Breast epithelium (tissue), 4 donors: ENCODE measurements at places on chromosomes 16 and 17. TPM values are rescaled to one million over a fixed set of nuclear protein-coding genes. Genes with fewer than 3 reads are reported as not detected.

The CRHR1 gene
- total RNA-seq: not detected

The IRX3 gene
- 56.7 TPM for total RNA-seq

The NSF gene
- 22.1 TPM for total RNA-seq

The CD300LB gene
- not detected for total RNA-seq

- H3K27me3 ChIP-seq: no peaks in the 10 kb centered on the region
- peaks cover 7% of the 10 kb centered on the region for H3K4me1 ChIP-seq
- H3K4me3 ChIP-seq: no peak overlapping the region
- no peaks in the 10 kb centered on the region for H3K36me3 ChIP-seq
- peak overlapping the region; percentile 74 for H3K27ac ChIP-seq
These were observed 8.5 kb downstream of the MPG start for GRCh38 chr16:86483-86952.

DNA sequence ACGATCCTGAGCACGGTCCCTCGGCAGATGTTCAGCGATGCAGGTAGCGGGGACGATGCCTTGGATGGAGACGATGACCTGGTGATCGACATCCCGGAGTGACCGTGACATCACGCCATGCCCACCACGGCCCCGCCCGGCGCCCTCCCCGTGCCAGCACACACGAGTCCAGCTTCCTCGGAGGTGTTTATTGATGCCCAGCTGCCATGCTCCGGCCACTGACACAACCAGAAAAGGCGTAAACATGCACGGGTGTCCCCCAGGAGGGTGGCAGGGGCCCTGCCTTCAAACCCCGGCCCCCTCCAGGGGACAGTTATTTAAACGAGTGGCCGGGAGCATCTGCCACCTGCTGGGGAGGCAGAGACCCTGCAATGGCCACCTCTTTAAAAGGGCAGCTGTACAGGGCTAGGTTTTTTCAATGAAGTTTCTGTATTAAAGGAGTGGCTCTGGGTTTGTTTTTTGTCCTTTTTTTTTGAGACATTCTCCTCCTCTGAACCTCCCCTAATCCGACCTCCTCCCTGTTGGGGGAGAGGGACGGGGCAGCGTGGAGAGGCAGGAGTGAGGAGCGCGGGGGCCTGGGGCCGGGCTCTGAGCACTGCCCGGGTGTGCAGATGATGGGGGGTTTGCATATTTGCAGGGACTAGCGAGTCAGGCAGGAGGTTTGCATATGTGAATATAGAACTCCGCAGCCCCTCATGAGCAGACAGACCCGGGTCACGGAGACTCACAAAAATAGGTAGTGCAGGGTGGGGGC lies 5.3 kb downstream of the DOC2A start:
- no peak overlapping the region for H3K4me3 ChIP-seq
- H3K27ac ChIP-seq: no peak overlapping the region

DNA sequence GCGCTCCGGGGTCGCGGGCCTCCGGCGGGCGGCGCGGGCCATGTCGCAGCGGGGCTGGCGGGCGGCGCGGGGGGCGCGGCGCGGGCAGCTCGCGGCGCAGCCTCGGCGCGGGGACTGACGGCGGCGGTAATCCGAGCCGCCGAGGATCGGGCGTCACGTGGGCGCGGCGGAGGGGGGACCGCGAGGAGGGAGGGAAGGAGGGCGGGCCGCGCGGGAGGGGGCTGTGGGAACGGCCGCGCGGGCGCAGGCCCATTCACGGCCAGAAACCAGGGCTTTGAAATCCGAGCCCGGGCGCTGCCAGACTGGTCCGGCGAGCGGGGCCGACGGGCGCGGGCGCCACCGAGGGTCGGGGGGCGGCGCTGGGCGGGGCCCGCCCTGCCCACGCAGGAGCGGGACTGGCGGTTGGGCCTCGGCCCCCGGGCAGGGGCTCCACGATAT lies at the start of gene MTSS2:
MTSS2 (minus strand) TSS at position 116 of the 438 bp plus-strand sequence. CDS start 262 bp downstream, outside the sequence.
- H3K4me3 ChIP-seq: peak within 1 kb of the TSS; percentile 94
- H3K27me3 ChIP-seq: no peaks in the 10 kb centered on the region
- peaks cover 27% of the 10 kb centered on the region for H3K4me1 ChIP-seq
- peak within 1 kb of the TSS; percentile 92 for H3K27ac ChIP-seq
- DNase-seq: peak; percentile 84

DNA sequence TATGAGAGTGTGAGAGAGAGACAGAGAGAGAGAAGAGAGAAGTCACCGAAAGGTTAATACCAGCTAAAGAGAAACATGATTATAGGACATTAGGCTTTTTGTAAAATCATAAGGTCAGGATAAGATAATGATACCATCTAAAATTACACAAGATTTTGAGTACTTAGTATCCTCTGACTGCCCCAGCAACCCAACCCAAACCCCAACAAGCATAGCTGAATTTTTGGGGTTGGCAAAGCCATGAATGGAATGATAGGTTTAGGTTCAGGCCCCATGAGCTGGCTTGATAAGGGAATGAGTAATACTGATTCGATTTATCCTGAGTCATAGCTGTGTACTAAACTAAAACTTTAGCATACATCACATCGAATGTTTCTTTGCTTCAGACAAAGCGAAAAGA lies 259.5 kb downstream of the IRX3 start:
- no peaks in the 10 kb centered on the region for H3K36me3 ChIP-seq
- H3K4me3 ChIP-seq: no peak overlapping the region
- H3K27ac ChIP-seq: no peak overlapping the region
- DNase-seq: no peak

DNA sequence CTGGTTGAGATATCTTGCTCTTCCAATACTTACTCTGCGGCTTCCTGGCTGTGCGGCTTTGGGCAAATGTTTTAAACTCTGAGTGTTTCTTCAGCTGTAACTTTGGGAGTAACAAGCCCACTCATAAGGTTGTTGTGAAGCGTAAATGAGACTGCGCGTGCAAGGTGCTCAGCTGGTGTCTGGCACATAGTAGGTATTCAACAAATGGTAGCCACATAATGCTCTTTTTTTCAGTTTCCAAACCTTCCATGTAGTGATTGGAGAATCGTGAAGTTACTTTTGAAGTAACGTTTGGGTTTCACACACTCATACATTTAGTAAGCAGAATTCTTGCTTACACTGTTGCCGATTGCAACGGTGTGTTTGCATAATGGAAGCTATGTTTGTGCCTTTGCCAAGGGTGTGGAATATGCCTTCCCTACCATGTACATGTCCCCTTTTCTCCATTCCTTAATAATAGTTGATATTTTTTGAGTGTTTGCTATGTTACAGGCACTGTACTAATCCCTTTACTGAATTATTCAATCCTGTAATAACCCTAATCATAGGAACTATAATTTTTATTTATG lies 829 bp downstream of the DHRS7B start:
- no peaks in the 10 kb centered on the region for H3K36me3 ChIP-seq
- H3K4me3 ChIP-seq: peak overlapping the region; percentile 79
- no peak for DNase-seq
- peak overlapping the region; percentile 94 for H3K27ac ChIP-seq

- no peak for DNase-seq
- no peaks in the 10 kb centered on the region for H3K4me1 ChIP-seq
- H3K27me3 ChIP-seq: no peaks in the 10 kb centered on the region
- H3K4me3 ChIP-seq: no peak overlapping the region
- H3K27ac ChIP-seq: no peak overlapping the region
These were observed 102.4 kb upstream of the METRNL start for GRCh38 chr17:82976982-82977488.

DNA sequence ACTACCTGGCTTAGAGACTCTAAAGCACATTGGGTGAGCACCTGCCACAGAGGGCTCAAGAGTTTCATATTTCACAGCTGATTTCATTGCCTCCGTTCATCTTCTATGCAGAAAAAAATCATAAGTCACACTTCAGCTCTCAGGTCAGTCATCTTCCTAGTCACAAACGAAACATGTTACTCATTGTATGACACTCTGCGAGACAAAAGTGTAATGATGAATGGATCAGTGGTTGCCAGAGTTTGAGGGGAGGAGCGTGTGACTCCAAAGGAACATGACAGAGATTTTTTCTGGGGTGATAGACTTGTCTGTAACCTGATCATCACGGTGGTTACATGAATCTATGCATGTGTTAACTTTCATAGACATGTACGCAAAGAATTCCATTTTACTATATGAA lies 195.2 kb upstream of the CNTNAP4 start:
- no peaks in the 10 kb centered on the region for H3K27me3 ChIP-seq
- no peaks in the 10 kb centered on the region for H3K4me1 ChIP-seq
- H3K36me3 ChIP-seq: no peaks in the 10 kb centered on the region
- DNase-seq: no peak
- H3K4me3 ChIP-seq: no peak overlapping the region
- no peak overlapping the region for H3K27ac ChIP-seq
